ENCODE measurements at places on chromosomes 4 and X.

GRCh38 chr4:26905172-26905571 lies 44.5 kb downstream of the STIM2 start:
- peak; percentile 25 for DNase-seq

GRCh38 chr4:114527637-114528036 lies 71.0 kb upstream of the UGT8 start:
- DNase-seq, result no peak

DNA sequence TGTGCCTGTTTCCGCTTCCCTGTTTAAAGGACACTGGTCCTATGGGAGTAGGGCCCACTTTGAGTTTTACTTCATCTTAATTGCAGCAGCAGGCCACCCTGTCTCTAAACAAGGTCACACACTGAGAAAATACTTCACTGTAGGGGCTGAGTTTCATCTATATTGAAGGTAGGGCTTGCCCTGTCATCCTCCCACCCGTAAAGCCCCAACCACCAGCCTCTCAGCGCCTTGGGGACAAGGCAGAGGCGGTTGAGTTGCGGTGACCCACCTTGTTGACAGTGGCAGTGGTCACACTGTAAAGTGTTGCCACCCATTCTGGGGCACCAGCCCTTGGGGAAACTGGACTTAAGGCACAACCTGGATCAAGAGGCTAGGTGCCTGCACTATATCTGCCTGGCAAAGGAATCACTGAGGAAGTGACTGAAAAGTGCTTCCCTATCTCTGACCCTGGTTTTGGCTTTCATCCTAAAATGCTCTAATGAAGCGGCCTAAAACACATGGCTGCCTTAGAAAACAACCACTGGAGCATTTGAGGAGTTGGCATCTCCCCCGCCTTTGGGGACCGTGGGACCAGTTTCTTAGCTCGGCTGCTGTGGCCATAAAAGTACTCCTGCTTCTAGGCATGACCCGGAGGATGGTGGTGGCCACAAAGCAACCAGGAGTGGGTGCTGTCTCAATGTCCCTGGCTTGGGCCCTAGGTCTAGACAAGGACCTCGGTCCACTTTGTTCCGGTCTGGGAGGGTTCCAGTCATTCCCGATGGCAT lies 7.8 kb upstream of the WDR1 start:
- no peak for DNase-seq

DNA sequence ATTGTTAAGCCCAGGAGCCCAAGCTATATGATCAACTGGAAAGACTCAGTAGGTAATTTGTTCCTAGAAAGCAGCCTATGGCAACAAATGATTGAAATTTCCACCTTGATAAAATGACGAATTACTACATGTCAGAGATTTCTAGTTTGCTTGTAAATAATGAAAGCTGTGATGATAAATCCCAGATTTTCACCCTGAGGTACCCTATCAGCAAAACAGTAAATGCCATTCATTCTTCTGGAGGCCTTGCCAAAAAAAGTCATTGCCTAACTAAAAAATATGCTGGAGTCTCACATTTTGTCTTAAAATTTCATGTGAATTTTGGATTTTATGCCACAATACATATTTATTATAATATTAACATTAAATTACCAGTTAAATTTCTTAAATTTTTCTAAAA lies 71.3 kb downstream of the PPEF2 start:
- no peak for DNase-seq

GRCh38 chr4:7286798-7287197 lies 94.5 kb downstream of the SORCS2 start:
- no peak for DNase-seq

DNA sequence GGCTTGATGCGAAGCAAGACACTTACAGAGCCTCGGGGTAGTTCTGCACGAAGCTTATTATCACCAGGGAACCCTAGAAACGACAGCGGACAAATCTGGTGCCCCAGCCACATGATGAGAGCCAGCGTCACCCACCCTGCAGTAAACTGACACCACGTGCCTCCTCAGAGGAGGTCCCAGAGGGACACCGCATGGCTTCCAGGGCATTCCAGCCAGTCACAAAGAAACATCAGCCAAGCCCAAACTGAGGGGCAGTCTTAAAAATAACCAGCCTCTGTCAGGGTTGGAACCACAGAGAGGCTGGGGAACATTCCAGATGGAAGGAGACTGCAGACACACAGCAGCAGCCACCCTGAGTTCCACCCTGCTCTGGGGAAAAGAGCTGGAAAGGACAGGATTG lies 36.6 kb upstream of the HGFAC start:
- no peak for DNase-seq

GRCh38 chrX:9515489-9515888 lies 50.6 kb downstream of the TBL1X start:
- no peak for DNase-seq

- DNase-seq, result no peak
These were observed 521.9 kb upstream of the BOD1L1 start for GRCh38 chr4:14149176-14150053.

GRCh38 chr4:148542922-148543623 lies 100.9 kb upstream of the NR3C2 start:
- DNase-seq, result no peak

- no peak for DNase-seq
These were observed 71.8 kb upstream of the SMARCA5 start for GRCh38 chr4:143441678-143442077.

- no peak for DNase-seq
These were observed 23.5 kb downstream of the NLGN3 start for GRCh38 chrX:71168134-71168533.

GRCh38 chr4:123356921-123357320 lies 39.7 kb upstream of the SPRY1 start:
- DNase-seq, result no peak

- no peak for DNase-seq
These were observed 176.9 kb downstream of the SLIT2 start for GRCh38 chr4:20428436-20429160.

GRCh38 chr4:143633833-143634232 lies 66.6 kb downstream of the FREM3 start:
- DNase-seq, result no peak

DNA sequence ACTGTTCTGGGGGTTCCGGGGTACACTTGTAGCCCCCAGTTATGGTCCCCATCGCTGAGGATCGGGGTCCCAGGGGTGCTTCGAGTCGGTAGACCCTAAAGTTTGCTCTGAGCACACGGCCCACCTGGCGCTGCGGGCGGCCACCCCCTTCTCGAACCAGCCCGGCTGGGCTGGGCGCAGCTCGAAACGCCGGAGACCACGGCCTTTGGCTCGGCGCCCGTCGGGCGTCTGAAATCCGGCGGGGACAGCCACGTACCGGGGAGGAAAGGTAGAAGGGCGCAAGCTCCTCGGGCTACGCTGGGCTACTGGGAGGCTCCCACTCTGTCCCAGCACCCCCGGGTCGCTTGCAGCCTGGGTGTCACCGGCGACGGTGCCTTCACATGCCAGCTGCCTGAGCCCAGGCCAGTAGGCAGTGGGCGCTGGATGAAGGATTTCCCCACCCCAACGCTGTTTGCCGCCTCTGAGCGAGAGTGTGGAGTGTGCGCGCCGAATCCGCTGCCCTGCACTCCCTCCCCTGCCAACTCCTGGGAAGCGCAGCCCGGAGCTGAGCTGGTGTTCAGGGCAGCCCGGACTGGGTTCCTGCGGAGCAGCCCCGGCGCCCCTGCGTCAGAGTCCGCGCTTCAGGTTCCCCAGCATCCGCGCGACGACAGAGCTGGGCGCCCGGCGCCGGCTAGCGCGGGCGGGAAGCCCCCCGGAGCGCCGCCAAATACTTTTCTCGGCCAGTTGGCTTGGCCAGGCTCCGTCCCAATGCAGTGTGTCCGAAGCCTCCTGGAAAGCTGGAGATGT lies 637 bp downstream of the MAMLD1 start:
- peak; percentile 42 for DNase-seq

DNA sequence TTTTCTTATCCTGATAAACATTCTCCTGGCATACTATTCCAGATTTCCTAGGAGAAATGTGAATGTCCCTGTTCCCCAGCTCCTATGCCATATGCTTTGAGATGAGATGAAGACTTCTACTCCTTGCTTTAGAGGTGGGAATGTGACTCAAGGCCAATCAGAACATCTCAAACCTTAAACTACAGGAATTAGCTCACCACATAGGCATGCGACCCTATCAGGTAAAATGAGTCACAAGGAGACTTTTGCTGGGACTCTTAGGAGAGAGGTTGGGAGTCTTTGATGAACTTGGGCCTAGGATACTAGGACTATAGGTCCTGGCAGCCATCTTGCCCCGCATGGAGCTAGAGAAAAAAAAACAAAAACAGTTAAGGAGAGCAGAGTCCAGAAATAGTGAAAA lies 5.8 kb upstream of the USO1 start:
- no peak for DNase-seq

DNA sequence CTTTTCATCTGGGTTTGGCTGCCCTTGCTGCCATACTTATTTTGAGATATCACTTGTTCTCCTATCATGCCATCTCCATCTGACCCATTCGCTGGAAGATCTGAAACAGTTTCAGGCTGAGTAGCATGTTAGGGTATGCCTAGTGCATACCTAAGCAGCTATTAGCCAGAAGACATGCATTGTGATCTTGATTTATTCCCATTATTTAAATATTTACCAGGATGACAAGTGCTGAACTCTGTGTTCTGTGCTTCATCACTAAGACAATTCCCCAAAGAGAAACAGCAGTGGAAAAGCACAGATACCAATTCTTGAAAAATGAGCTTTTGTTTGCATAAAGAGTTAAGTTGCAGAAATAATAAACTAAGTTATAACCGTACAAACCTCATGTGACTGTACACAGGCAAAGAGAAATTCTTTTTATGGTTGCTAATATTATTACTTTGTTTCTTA lies 271.0 kb upstream of the ARSJ start:
- no peak for DNase-seq

- no peak for DNase-seq
These were observed 1467.4 kb downstream of the C4orf33 start for GRCh38 chr4:130563185-130563888.

DNA sequence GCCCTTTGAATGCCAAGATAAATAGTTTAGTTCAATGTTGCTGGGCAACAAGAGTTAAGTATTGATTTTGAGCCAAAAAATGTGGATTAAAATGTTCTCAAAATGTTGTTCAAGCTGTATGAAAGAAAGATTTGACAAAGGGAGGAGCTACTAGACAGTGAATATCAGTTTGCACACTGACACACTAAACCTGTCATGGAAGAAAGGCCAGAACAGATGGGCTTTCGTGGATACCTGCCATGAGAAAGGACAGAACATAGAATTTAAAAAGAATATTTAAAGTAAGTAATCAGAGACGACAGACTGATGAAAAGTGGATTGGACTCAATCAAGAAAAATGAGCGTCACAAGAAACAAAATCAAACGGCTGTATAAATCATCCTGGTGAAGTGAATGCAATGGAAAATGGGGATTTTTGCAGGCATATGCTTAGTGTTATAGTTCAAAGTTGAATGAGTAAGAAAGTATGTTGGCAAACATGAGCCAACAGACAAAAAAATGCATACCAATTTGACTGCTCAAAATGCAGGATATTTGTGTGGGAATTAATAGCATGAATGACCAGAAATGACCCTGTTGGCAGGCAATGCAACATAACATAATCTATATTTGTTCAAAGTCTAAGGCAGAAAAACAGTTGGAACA lies 7.4 kb downstream of the PCDH18 start:
- no peak for DNase-seq

- DNase-seq, result no peak
These were observed 270.1 kb upstream of the LDB2 start for GRCh38 chr4:17168571-17168970.

DNA sequence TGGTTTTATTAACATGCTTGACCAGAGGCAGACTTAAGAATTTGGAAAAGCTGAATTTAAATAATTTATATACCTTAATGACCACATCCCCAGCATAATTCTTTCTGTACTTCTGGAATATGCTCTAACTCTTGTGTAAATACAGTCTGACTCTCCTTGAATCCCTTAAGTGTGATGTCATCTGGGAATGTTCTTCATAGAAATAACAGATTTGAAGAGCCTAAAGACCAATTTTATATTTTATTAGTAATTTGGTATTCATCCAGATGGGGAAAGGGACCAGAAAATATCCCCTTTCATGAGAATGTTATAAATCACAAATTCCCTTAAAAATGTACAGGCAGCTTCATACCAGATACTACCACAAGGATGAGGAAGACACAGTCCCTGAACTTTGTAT lies 58.3 kb downstream of the KCNIP4 start:
- no peak for DNase-seq

GRCh38 chrX:148310426-148311165 lies 189.8 kb upstream of the AFF2 start:
- DNase-seq, result no peak

DNA sequence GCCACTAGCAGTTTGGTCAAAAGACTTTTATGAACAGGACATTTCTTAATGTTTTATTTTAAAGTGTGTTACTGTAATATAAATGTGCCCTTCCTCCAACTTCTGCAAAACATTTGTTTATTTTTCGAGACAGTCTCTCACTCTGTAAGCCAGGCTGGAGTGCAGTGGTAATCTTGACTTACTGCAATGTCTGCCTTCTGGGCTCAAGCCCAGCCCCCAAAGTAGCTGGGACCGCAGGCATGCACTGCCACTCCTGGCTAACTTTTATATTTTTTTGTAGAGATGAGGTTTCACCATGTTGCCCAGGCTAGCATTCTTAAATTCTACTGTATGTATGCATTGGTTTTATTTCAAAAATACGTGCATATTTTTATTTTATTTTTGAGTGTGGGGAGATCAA lies 1201.9 kb downstream of the STIM2 start:
- no peak for DNase-seq

DNA sequence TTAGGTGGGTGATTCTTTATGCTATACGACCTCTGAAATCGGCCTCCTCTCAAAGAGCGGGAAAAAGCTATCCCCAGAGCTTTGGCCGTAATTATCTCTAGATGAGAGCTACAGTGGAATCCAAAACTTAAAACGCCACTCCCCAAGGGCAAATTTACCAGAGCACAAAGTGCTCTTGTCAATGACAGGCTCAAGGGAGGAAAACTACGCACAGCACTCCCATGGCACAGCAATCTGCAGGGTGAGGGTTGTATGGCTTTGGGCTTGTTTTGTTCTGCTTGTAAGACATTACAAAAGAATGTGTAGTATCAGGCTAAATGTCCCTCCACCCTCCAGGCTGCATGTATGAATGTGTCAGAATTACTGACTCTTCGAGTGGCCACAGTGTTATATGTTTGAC lies 44.0 kb downstream of the ARHGEF6 start:
- no peak for DNase-seq

DNA sequence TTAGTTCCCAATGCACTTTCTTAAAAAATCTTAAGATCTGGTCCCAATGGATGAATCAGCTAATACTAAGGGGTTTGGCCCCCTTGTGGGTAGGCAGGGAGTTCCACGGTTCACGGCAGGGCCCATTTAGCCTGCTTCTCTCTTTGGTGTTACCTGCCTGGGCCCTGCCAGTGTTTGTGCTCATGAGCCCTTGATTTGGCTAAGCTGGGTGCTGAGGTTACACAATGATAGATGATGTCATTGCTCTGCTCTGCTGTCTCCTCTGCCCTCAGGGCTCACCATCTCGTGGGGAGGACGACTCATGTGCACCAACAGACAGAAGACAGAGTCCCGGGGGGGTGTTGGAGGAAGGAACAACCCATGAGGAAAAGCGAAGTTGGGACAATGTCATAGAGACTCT lies 24.4 kb downstream of the RTL5 start:
- DNase-seq, result peak; percentile 38

GRCh38 chr4:35246493-35246892 lies 997.8 kb downstream of the ARAP2 start:
- DNase-seq, result no peak

- DNase-seq, result no peak
These were observed 18.1 kb downstream of the KIT start for GRCh38 chr4:54675721-54676461.

All from inflammatory macrophage treated with lipopolysaccharide for 1 hour (primary cell).